ENCODE measurements at places on chromosomes 5 and 9.

- DNase-seq: peak; percentile 83
Observed at GRCh38 chr5:95973793-95974325, 12.2 kb upstream of the ELL2 start.

DNA sequence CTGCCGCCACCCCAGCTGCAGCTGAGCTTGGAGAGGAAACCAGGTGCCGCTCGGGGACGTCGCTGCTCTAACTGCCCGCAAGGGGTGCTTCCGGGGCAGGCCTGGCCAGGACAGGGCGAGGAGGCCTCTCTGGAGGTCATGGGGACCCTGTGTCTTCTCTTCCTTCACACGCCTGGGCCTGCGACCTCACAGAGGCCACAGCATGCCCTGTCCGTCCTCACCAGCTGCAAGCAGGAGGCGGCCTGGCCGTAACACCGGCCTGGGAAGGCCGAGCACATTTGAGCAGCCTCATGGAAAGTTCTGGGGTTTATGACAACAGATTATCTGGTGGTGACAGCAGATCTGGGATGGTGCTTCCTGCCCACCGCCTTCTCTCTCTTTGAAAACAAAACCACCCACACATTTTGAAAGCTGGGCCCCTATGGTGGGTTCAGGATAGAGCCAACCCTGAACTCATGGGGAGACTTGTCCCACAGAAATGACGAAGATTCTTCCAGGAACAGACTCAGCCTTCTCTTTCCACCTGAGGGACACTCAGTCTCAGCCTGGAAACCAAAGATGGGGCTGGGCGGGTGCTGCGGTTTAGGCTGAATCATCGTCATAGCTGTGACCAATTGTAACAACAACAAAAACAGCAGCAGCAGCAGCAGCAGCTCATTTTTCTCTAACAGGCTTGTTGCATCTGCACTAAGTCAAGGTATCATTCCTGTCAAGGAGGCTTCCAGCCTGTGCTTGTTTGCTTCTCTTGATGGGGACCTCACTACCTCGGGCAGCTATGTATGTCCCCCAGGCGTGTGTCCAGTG lies 99.6 kb upstream of the RAPGEF1 start:
- peak; percentile 49 for DNase-seq

GRCh38 chr9:120971938-120972337 lies 45.3 kb upstream of the TRAF1 start:
- DNase-seq: no peak

DNA sequence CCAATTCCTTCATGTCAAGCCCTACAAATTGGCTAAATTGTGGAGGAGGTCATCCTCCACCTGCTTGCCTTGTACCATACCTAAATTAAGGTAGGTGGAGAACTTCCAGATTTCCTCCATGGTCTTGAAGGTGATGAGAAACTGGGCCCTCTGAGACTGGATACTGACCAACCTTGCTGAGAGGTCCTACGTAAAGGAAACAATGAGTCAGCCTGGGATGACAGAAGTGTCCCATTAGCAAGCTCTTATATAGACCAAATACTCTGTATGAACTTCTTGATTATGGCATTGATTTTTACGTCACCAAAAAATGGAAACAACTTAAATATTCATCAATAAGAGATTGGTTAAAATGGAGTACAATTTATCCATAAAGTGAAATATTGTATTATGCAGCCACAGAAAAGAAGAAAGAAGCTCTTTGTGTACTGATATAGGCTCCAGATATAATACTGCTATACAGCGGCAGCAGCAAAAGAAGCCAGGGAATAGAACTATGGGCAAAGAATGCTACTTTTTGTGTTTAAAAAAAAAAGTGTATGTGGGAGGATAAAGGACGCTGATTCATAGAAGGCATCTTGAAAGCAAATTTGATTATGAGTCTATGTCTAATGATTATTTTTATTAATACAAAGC lies 18.3 kb downstream of the SH3TC2 start:
- no peak for DNase-seq

Measured in K562 (cell line).